NAMALWA (cell line): ENCODE measurements at places on chromosomes 16 and 17.

DNA sequence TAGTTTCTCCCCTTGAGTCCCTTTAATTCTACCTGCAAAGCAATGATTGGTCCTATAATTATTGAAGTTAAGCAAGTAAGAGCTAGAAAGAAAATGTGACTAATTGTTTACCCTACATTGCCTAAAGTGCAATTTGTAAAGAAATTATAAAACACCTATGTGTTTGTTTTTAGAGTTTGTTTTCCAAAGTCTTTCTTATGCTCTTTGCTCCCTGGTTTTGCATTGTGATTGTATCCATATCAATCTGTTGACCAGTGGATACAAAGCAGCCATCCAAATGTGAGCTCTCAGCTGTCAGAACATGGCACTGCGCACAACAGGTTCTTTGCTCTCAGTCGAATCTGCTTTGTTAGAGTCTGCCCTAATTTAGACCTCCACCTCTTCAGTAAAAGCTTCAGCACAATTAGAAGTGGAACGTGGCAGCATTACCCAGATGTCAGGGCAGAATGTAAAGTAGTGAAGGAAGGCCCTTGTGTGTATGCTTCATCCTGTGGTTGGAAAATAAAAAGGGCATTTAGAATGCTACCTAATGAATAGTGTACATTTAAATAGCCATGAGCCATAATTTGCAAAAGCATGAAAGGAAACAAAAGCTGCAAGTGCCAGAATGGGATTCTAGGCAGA, 70.5 kb downstream of the AATF start:
- DNase-seq, result no peak

- DNase-seq, result no peak
These were observed 25.1 kb downstream of the SLC7A5 start for GRCh38 chr16:87844120-87844733.

DNA sequence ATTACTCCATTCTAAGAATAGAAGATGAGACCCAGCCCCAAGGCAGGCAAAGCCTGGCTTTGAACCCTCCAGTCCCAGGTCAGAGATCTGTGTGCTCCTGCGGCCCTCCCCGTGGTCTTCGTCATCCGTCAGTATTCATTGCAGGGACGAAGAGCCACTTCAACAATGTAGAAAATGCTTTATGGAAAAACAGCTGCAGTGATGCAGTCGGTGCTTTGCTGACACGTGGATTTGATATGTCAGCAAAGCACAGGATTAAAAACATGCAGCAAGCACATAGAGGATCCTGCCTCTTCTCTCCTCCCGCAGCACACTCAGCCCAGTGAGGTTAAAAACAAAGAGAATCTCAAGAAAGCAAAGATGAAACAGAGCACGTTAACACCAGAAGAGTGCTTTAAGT, 117.1 kb upstream of the AXIN2 start:
- DNase-seq, result no peak

DNA sequence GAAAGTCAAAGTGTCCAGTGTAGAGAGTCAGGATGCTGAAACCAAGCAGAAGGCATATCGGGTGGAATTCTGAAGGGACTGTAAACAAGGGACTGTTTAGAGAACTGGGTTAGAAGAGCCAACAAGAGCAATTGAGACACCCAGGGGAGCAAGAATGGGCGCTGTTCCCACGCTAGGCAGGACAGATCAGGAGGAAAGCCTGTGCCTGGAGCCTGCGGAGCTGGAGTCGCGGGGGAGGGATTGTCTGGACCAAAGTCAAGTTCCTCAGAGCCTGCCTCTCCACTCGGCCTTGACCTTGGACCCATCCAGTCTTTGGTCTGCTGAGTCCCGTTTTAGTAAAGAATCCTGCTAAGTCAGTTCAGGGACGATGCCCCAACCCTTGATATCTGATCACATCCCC, 14.7 kb upstream of the KLHL36 start:
- DNase-seq, result no peak

DNA sequence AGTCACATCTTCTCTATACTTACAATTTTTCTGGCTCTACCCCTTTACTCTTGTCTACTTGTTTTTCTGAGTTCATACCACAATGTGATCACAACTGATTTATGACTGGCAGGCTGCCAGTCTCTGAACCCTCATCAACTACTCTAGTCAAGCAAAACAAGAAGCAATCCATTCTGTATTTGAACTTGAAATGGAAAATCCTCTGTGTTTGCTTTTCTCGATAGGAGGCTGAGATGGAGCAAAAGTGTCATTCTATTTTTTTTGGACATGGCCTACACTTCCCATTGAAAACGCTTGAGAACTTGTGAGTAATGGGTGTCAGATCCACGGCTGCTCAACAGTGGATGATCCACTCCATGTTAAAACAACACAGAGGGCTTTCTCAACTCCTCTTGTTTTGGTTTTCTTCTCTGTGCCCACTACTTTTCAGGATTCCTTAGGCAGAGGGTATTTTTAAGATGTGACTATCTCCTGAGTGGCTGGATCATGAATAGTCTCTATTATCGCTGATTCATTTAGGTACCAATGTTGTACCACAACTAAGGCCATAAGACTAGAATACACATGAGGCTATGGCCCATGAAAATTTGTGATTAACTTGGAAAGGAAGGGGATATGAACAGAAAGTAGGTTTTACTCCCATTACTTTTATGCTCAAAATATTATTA, 11.7 kb downstream of the TMEM100 start:
- DNase-seq, result no peak

- no peak for DNase-seq
These were observed 76.0 kb downstream of the IRX3 start for GRCh38 chr16:54210452-54211125.

DNA sequence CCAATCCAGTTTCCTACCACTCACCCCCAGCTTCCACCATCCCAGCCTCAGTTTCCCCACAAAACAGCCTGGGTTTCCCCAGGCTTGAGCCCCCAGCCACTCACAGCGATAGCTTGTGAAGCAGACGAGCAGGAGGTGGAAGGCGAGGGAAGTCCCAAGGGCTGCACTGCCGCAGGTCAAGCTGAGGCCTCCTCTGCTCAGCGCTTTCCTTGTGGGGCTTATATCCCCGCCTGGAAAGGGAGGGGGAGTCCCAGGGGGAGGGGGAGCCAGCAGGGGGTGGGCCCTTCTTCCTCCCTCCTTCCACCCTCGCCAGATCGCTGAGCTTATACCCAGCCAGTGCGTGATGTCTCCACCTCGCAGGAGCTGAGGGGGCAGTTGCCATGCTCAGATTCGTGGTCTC, at the start of gene PYY:
Gene PYY, minus strand, starts transcription at position 195 of the 400 bp plus-strand sequence. CDS start 457 bp downstream, outside the sequence.
- no peak for DNase-seq

DNA sequence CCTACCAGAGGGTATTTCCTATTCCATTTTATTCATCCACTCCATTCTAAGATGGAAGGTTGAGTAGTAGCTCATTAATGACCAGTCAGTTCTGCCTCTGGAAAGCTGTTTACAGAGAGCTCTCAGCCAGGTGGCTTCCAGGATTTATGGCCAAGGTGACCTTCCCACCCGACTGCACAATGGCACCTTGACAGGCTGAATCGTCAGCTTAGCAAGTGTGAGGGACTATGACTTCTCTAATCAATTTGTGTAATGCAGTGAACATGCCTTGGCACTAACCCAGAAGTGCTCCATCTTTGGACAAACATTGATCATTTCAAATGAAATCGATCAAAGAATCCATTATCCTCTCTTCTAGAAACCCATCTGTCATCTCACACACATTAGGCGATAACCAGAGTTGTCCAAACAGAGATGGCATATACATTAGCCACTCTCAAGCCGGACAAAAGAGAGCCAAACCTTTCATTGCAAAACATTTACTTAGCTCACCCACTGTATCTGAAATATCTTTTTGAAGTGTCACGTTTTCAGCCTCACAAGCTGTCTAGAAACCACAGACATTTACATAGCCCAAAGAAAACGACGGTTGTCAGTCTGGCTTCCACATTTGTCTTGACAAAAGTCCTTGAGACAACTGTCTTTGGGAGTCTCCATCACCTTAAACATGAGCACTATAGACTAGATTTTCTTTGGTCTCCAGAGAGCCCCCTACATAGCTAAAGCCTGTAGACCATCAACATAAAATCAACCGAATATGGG, 35.6 kb downstream of the CLEC3A start:
- no peak for DNase-seq

- no peak for DNase-seq
These were observed 4.3 kb upstream of the NUPR1 start for GRCh38 chr16:28543072-28543471.

DNA sequence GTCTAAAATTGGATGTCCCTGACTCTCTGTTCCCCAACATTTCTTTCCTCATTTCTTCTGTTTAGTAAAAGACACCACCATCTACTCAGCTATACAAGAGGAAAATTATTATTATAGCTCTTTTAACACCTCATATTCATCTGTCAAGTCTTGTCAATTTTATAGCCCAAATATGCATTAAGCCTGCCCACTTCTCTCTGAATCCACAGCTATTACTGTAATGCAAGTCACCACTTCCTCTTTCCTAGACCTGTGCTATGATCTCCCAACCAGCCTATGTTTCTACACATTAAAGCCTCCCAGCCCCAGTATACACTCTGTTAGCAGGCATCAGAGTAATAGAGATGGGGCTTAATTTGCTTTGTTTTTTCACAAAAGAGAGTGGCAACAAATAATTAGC, 252.9 kb downstream of the GRIN2A start:
- DNase-seq, result no peak
